Activated T-helper 1 cell treated with anti-CD3 and anti-CD28 coated beads, Interleukin-2, amount 50 U/mL, for 16 hours (primary cell): ENCODE measurements at places on chromosomes 3 and 15.

- DNase-seq, result no peak
Observed at GRCh38 chr3:73207946-73208440, 146.5 kb downstream of the EBLN2 start.

DNA sequence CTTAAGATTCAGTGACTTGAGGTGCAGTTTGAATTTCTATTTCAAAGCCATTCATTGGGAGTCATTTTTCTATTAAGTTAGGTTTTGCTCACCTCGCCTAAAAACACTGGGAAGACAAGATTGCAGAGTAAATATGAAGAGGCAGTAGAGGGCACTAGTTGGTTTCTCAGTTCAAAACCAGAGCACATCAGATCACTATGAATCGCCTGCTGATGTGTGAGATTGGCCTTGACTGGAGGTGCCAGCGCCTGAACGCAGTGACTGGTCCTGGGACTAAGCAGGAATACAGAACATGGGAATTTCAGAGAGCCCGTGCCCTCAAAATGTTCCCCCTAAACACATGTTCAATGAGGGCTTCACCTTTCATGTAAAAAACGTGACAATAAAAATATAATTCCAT lies 229.0 kb downstream of the ITPR1 start:
- DNase-seq, result no peak

GRCh38 chr3:155093261-155093660 lies 13.1 kb downstream of the MME start:
- DNase-seq, result no peak

GRCh38 chr15:75648156-75649000 lies 666 bp downstream of the SNX33 start:
- DNase-seq, result no peak

DNA sequence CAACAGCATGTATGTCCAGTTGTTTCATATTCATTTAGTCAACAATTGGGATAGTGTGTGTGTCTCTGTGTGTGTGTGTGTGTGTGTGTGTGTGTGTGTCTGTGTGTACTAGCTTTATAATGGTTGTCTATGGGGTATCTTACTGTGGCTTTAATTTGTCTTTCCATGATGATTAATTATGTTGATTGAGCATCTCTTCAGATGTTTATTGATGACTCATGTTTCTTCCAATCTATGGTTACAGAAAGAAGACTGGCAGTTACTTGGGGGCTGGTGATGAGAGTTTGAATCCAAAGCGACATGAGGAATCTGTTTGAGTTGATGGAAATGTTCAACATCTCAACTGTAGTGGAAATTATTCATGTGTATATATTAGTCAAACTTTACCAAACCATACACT lies 440.1 kb downstream of the ZNF385D start:
- no peak for DNase-seq

DNA sequence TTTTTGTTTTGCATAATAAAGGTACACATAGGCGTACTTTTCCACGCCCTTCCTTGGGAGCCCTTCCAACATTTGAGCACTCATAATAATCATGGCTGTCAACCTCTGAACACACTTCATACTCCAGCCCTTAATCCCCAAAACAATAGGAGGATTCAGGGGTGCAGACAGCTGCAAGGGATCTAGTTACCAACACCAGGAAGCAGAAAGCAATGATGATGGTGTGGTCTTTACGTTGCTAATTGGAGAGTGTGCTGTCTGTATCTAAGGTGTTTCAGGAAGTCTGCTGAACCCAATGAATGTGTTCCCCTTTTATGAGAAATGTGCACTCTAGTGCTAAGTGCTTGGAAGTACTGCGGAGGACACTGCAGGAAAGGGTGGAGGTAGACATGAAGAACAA lies 60.3 kb upstream of the PDZRN3 start:
- no peak for DNase-seq

DNA sequence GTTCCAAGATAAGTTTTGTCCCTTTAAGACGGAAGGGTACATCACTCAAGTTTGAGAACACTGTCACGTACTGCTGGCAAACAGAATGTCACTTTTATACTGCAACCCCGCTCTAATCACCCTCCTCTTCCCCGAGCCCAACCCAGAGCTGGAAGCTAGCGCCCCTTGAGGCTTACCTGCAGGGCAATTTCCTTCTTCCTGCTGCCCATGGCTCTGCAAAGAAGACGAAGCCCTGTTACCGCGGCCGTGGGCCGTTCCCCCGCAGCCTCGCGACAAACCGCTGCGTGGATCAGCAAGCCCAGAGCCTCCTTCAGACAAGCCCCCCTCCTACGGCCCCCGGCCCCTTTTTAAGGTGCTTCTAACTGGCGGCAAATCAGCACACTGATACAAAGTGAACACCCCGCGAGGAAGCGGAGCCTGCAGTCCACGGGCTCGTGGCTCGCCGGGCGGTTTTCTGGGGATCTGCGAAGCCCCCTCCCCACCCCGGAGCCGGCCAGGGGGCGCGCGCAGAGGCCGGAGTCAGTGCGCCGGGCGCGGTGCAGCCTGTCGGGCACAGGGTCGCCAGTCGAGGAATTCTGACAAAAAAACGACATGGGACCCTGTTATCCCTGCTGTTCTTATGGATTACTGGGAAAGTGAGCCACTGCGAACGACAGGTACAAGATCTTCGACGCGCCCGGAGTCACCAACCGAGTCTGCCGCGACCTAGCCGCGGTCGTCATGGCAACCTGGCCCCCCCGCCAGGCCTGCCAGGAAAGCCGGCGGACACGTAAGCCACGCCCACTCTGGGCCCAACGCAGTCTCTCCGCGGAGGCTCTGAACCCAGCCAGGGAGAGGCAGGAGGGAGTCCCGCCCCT lies at the start of gene NME9:
TSS of gene NME9 (minus strand) at position 725 of the 857 bp plus-strand sequence. CDS start at position 209, 516 bp downstream.
- DNase-seq, result peak; percentile 74

GRCh38 chr3:179682426-179683080 lies 29.7 kb downstream of the USP13 start:
- no peak for DNase-seq

DNA sequence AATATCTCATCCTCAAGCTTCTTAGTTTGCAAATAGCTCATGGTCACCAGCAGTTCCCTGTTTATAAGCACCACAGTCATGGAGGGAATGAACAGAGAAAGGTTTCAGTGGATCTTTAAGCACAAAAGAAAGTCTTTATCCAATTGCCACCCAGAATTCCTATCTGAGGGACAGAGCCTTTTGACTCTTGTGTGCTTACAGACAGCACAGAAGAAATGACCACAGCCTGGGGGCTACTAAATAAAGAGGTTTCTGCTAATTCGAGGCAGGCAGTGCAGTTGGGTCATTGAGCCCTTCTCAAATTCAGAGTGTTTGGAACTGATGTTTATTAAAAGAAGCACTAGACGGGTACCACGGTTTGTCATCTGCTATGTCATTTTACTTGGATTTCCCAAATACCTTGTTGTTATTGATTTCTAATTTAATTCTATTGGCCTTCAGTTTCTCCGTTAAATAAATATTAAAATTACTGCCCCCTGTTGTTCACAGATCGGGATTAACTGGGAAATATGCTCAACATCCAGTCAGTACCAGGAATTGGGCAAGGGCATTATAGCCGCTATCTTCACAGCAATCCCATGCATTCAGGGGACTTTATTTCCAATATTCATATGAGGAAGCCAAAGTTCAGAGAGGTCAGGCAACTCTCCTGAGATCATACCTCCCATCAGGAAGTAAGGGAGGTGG lies 3.6 kb downstream of the PRICKLE2 start:
- DNase-seq, result no peak

- DNase-seq, result no peak
Observed at GRCh38 chr3:168416446-168416845, 320.7 kb upstream of the GOLIM4 start.

DNA sequence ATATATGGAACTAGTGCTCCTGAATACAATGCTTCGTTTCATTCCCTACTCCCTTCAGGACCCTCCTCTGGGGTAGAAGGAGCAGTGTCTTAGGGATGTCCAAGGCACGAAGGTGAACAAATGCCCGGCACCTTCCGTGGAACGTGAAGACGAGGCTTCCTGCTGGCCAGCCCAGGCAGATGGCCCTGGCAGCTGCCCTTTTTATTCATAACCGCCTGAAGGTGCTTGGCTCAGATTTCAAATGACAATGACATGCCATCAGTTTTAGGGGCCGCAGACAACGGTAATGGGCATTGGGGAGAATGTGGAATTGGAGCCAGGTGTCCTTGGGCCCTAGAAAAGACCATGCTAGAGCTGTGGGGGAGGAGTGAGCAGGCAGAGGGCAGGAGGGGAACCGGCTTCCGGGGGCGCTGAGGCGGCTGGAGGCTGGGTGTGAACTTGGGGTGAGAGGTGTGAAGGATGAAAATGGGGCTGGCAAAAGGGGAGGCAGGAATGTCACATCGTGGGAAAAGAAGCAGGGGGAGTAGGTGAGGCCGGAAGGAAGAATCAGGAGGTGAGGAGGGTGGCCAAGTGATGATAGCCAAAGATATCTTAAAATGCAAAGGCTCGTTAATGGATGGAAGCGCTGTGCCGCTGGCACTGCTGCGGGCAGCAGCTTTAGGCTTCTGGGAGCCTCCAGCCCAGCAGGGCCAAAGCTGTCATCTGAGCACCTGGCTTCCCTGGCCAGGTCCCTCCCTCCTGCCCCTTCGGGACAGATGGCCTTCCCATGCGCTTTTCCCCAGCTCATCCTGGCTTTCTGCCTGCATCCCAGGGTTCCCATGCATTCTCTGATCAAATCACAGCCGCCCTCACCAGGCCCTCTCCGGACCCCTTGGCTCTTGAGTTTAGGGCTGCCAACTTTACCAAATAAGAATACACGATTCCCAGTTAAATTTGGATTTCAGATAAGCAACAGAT lies 93.7 kb downstream of the TMEM266 start:
- no peak for DNase-seq

DNA sequence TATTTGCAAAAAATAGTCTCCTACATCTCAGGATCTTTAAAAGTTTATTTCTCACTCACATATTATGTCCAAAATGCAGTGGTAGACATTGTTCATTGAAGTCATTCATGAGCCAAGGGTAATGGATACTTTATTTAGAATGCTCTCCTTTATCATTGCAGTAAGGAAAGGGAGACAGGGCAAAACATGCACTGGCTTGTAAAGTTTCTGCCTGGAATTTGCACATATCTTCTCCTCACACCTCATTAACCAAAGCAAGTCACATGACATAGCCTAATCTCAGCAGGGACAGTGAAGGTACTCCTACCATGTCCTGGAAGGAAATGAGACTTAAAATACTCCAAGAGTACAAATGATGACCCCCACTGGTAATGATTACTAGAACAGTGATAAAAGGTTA lies 333.7 kb upstream of the EPHA3 start:
- DNase-seq, result no peak

GRCh38 chr15:99137877-99138276 lies 33.0 kb downstream of the SYNM start:
- DNase-seq, result no peak

DNA sequence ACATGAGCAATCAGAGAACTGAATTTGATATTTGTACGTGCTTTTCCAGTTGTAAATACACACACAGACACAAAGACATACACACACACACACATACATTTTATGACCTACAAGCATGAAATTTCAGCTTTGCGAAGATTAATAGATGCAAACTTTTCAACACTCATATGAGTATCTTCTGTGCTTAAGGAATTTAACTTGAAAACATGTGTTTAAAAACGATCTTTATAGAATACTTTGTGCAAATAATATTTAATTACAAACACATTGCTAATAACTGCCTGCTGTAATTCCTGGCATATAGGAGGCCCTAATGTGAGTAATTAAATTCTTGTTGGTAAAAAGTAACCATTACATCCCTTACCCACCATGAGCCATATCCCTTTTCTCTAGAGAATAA lies 107.7 kb upstream of the PLSCR5 start:
- DNase-seq, result no peak

DNA sequence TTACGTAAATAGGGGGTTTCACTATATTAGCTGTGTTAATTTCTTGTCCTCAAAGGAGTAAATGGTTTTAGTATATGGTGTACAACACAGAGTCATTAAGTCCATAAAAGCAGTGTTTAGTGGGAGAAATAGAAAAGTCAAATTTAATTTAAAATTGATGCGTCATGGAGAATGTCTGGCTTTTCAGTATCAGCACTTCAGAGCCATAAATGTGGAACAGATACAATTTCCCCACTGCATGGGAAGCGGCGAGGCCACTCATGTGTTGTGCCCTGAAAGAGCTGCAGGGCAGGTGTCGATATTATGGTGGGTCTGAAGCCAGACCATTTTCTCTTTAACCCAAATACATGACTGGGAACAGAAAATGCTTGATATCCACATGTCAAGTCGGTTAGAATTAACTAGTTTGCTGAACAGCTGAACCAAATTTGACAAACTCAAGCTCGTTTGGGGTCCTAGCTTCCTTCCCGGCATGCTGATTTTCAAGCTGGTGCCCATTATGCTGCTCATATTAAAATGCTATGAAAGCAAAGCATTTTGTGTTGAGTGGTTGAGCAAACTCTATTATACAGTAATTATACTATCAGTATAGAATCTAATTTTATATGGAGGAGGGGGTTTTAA lies 364.6 kb upstream of the TBL1XR1 start:
- DNase-seq, result no peak

DNA sequence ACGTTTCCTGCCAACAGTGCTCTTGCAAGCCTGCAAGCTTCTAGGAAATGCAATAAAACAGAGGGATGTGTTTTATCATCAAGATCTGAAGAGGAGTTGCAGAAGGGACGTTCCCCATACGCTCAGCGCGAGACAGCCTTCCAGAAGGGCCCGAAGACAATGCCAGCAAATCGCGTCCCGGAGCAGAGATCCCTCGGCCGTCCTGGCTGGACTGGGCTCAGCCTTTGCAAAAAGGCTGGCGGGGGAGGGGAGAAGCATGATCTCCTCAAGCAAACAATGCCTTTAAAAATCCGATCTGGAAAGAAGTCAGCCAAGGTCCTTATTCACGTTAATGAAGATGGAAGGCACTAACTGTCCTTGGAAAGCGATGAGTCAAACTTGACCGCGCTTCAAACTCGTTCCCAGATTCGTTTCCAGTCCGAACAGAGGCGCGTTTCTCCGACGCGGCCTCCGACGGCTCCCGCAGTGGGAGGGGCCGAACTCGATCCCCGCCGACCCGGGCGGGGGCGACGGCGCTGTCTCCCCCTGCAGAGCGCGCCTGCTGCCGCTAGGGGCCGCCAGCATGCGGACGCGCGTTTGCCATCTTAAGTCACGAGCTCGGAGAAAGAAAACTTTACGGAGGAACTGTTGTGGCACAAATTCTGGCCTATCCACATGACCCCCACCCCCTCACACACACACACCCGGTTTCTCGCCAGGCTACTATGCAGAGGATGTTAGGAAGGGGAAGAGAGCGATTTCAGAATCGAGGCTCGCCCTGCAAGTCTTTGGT lies 5.5 kb downstream of the BCL6 start:
- peak; percentile 75 for DNase-seq

DNA sequence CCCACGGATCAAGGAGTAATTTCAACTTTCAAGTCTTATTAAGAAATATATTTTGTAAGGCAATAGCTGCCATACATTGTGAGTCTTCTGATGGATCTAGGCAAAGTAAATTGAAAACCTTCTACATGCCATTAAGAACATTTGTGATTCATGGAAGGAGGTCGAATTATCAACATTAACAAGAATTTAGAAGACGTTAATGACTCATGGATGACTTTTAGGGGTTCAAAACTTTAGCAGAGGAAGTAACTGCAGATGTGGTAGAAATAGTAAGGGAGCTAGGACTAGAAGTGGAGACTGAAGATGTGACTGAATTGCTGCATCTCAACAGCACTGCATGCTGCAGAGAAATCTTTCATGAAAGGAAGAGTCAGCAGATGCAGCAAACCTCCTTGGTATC lies 48.1 kb upstream of the DCUN1D1 start:
- no peak for DNase-seq
